HCT116 (cell line): ENCODE measurements at places on chromosomes 3 and 15.

DNA sequence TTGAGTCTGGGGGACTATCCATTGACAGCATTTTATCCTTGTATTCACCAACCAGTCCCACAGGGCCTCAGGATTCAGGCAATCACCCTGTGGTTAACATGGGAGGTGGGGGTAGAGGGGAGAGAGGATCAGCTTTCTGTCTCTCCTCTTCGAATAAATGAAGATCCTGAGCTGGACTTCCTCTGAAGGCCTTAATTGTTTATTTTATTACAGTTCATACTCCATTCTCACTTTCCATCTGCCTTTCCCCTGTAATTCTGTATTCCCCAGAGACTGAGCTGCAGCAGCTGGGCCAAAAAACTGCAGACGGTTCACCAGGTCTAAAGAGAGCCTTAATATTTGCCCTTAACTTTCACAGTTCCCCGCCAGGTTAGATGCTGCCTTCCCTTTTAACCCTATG, 11.9 kb downstream of the TAGLN3 start:
- no peak for DNase-seq

DNA sequence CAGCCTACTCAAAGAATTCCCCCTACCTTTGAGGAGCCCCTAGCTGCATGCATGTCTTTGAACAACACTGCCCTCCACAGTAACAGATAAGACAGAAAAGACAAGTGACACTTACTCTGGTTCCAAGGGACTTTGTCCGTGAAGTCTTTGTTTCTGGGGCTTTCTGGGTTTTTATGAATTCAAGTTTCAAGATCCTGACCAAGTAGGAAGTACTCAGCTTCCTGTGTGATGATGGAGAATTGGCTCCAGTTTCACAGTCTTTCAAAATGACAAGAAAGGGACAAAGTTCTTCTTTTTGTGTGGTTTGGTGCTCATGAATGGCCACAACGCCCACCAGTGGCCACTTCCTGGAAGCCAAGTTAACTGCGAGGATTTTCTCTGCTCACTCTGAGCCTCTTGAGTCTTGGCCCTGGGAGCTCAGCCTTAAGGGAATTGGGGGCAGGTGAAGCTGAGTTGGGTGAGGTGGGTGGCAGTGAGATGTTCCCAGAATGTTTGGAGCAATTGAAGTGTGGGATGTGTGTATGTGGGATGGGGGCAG, at the start of gene CCR1:
Gene CCR1 (minus strand): TSS at position 147 of the 538 bp plus-strand sequence. CDS start 4,000 bp downstream, outside the sequence.
- DNase-seq = peak; percentile 45

DNA sequence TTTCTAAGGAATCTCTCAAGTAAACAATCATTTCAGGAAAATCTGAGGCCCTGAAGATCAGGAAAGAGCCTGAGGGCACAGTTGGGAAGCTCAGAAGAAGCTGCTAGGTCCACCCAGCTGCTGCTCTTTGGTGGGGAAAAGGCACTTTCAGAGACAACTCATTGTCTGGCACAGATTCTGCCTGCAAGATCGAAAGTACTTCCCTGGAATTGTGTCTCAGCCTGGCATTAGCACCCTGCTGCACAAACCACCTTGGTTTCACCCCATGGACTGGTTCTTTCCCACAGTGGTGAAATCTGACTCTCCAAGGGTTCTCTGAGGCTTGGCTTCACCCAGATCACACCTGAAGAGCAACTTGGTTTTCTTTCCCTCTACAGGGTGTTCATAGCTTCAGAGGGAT, 18.7 kb downstream of the THRB start:
- DNase-seq = no peak

DNA sequence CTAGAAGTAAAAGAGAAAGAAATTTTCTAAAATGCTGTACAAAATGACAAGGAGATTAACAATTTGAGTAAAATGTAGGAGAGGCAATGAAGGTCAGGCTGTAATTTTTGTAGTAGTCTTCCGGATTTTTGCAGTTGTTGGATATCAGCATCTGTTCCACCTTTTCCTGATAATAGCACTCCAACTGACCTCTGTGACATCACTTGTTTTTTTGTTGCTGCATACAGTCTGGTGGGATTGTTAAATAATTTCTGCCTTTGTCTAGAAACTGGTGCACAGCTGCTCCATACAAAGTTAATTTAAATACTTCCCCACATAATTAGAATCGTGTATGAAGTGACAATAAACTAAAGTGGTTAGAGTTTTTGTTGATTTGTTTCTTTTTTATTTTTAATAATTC, 731.4 kb downstream of the PLOD2 start:
- DNase-seq = no peak

- no peak for DNase-seq
Measured at GRCh38 chr15:67067930-67068551, 2.6 kb downstream of the SMAD3 start.

GRCh38 chr15:51888593-51889195, 59.2 kb downstream of the TMOD3 start:
- DNase-seq = no peak

- DNase-seq = no peak
Measured at GRCh38 chr3:77539677-77540076, 499.8 kb downstream of the ROBO2 start.

GRCh38 chr3:121739902-121740301, 9.6 kb downstream of the GOLGB1 start:
- no peak for DNase-seq

GRCh38 chr3:99355465-99355864, 282.9 kb upstream of the COL8A1 start:
- no peak for DNase-seq

DNA sequence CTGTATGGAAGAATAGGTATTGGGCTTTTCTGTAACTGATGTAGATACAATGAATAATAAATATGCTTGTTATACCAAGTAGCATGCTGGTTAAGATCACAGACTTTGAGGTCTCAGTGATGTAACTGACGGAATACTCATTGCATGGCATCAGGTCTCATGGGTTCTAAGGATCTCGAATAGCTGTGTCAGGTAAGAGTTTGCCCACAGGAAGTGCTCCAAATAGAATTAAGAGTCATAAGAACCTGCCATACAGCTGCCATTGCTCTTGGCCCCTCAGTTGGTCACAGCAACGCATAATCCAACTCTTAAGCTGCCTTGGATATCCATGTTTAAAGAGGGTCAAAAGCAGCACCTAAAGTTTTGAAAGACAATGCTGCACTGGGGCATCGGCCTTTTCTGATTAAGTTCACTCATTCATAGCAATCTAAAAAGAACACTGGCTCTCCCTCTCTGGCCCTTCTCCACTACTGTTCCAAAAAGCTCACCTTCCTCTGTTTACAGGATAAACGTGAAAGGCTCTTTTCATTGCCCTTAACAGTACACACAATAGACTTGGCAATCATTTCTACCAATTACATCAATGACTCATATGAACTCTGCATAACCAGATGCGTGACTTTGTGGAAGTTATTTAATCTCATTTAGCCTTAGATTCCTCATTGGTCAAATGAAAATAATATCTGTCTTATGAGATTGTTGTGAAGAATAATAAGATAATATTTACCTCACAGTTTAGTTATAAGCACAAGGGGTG, 74.6 kb downstream of the ZBTB20 start:
- DNase-seq = peak; percentile 22

GRCh38 chr3:119937229-119937628, 155.3 kb downstream of the NR1I2 start:
- no peak for DNase-seq

GRCh38 chr15:59668556-59668955, 11.2 kb upstream of the GTF2A2 start:
- DNase-seq = no peak

DNA sequence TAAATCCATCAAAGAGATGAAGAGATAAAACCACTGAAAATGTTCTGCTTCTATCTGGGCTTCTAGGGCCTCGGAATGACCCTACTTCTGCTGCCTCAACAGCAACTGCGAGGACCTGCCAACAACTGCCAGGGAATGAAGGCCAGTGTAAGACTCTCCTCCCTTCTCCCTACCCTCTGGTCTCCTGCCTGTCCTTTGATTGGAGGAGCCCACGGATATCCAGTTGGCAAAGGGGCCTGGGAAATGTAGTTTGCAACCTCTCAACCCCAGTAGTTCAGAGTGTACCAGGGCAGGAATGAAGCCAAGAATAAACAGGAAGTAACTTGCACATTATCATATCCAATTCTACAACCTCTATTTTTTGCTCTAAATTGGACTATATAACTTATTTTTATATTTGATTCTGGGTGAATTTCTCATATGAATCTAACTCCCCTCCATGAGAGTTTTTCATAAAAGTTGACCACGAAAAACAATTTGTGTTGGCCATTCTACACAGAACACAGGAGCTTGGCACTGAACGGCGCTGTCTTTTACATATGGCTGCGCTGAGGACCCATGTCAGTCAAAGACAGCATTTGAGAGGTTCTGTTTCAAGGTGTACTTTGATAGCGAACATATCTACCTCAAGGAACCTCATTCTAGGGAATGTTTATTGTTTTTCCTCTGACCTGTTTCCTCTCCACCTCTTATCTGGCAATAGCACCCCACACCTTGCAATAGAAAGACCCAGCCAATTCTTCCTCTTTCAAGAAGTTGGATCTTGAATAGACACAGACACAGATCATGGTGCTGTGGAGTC, 91.1 kb upstream of the RNF7 start:
- peak; percentile 66 for DNase-seq

DNA sequence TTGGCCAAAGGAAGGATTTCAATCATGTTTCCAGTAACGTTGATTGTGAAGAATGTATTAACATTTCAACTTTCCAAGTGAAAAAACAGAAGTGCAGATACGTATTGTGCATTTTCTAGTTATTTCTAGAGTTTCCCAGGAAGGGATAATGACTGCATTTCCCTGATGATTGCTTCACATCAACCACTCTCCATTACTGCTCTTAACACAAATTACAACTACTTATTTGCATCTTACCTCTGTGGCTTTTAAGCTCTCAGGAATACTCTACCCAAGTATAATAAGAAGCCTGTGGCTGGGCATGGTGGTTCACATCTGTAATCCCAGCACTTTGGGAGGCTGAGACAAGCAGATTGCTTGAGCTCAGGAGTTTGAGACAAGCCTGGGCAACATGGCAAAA, 582.5 kb downstream of the ZNF385D start:
- DNase-seq = no peak
